ENCODE measurements at places on chromosomes 2 and 18. TPM values are rescaled to one million over a fixed set of nuclear protein-coding genes. Genes with fewer than 3 reads are reported as not detected.

The TRIM54 gene
- total RNA-seq = not detected

The GALNT1 gene
- 60.3 TPM for total RNA-seq

The SERPINB4 gene
- total RNA-seq = not detected

The CCDC102B gene
- 1.4 TPM for total RNA-seq

The COL4A3 gene
- total RNA-seq = not detected

The PJVK gene
- total RNA-seq = 1.4 TPM

The CFC1 gene
- total RNA-seq = not detected

The NEU2 gene
- not detected for total RNA-seq

The ZAP70 gene
- total RNA-seq = not detected

The PROM2 gene
- total RNA-seq = under 0.01 TPM

The RND3 gene
- total RNA-seq = 136 TPM

The SYT4 gene
- total RNA-seq = not detected

The TRIB2 gene
- 16.1 TPM for total RNA-seq

The GRHL1 gene
- total RNA-seq = under 0.01 TPM

The TMEM185B gene
- total RNA-seq = 21.0 TPM

The ASAP2 gene
- 28.2 TPM for total RNA-seq

The DNAJC5G gene
- not detected for total RNA-seq

The FMNL2 gene
- total RNA-seq = 12.7 TPM

The MAB21L4 gene
- not detected for total RNA-seq

The ABCB11 gene
- total RNA-seq = not detected

The ZNF513 gene
- 6.6 TPM for total RNA-seq

The RBKS gene
- 7.3 TPM for total RNA-seq

The TFCP2L1 gene
- total RNA-seq = not detected

The RIT2 gene
- not detected for total RNA-seq

The RANBP2 gene
- total RNA-seq = 40.4 TPM

The RNF181 gene
- total RNA-seq = 218 TPM

The LRP2 gene
- not detected for total RNA-seq

All from myometrial cell (primary cell).